B cell (primary cell): ENCODE measurements at places on chromosomes 1 and 21. TPM values are rescaled to one million over a fixed set of nuclear protein-coding genes. Genes with fewer than 3 reads are reported as not detected.

KLHDC8A gene
- 0.39 TPM in 1 of 2 replicates, not detected in the other for total RNA-seq

DNA sequence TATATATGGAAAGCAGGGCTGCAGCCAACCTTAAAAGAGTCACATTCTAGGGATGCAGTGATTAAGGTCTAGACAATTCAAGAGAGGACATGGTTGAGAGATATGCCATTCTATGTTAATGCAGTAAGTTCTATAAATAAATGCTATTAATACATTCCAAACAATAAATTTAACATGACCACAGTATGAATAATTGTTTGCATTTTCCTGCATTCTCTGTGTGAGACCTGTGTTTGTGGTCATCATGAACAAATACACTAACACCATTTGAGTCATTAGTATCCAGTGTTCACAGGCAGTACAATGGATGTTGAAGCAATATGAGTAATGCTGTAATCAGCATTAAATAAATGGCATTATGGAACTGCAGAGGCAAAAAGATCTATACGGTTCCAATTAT, 5.5 kb upstream of the ZRANB2 start:
- DNase-seq: no peak

GRCh38 chr1:56910441-56910985, 55.3 kb downstream of the C8B start:
- DNase-seq: no peak

MYOM3 gene
- not detected in 2 replicates for total RNA-seq

TSPAN2 gene
- total RNA-seq: 0.17 and 0.34 TPM in 2 replicates

DNA sequence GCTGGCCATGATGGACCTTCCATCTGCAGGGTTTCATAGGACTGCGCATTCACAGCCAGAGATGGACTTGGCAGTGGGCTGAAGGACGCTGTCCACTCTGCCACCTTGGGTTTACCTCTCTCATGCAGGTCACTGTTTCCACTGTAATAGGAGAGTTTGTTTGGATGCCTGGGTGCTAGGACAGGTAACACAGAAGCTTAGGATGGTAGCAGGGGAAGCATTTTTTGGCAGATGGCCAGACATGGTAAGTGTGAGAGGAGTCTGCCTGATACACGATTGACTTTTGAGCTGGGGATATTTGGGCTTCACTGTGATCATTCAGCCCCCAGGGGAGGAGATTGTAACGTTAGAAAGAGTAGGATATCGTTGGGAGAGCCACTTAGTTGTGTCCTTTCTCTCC, 11.8 kb downstream of the PSEN2 start:
- DNase-seq: no peak

- DNase-seq: no peak
These were observed 35.6 kb downstream of the PTPN14 start for GRCh38 chr1:214515544-214516433.

ALPL gene
- total RNA-seq: 12.2 and 13.7 TPM in 2 replicates

ADGRB2 gene
- total RNA-seq: 1.6 and 1.9 TPM in 2 replicates

OR2M3 gene
- total RNA-seq: not detected in 2 replicates

DNAJC6 gene
- 0.69 and 1.00 TPM in 2 replicates for total RNA-seq

POU3F1 gene
- 3.4 and 3.8 TPM in 2 replicates for total RNA-seq

CFAP126 gene
- total RNA-seq: not detected in 2 replicates

GRCh38 chr1:22121421-22121911, 21.4 kb downstream of the WNT4 start:
- no peak for DNase-seq

SLC39A1 gene
- total RNA-seq: 28.1 and 29.8 TPM in 2 replicates

DNA sequence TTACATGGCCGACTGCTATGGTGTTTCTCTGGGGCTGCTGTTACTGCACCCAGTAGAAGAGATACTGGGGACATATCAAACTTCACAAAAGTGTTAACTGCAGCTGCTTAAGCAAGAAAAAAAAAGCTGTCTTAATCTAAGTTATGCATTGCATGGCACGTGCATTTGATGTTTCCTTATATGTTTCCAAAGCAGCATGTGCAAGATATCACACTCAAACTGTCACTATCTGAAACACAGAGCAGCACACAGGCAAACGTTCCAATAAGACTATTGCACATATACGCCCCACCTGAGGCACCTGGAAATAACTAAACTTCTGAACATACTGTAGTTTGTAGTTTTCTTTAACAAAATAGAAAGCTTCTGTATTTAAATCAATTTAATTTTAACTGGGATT, 671.4 kb upstream of the ADGRL2 start:
- no peak for DNase-seq
